Ovary (tissue), 10 donors: ENCODE measurements at places on chromosomes 13 and 19. TPM values are rescaled to one million over a fixed set of nuclear protein-coding genes. Genes with fewer than 3 reads are reported as not detected.

Gene HSPB6
- total RNA-seq, result 232 TPM

Gene KLF1
- total RNA-seq, result not detected

Gene IL12RB1
- total RNA-seq, result 0.70 TPM

Gene NAPSA
- 0.97 TPM for total RNA-seq

Gene ZNF528
- 34.9 TPM for total RNA-seq

Gene C19orf73
- not detected for total RNA-seq

Gene ZNF708
- 22.9 TPM for total RNA-seq

Gene TNNI3
- total RNA-seq, result not detected

Gene MRI1
- total RNA-seq, result 45.4 TPM

Gene ATXN8OS
- not detected for total RNA-seq
